ENCODE measurements at places on chromosomes 2 and 18.

GRCh38 chr2:50529600-50530218 lies 502.2 kb downstream of the NRXN1 start:
- DNase-seq = peak; percentile 3

DNA sequence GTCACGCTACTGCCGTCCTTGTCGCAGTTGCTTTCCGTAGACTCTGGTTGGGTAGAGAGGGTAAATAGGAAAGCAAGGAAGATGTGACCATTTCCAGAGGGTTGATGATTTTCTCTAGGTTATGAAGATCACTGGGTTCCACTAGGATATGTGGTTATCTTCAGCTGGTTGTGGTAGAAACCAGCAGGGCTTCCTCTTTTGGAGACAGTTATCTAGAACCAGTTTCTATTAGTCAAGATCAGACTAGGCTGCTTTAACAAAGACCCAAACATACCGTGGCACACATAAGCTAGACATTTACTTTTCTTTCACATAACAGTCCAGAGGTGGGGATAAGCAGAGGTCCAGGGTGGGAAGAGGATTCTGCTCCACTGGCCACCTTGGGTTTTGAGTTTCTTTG lies 59.6 kb downstream of the FASTKD2 start:
- no peak for DNase-seq

DNA sequence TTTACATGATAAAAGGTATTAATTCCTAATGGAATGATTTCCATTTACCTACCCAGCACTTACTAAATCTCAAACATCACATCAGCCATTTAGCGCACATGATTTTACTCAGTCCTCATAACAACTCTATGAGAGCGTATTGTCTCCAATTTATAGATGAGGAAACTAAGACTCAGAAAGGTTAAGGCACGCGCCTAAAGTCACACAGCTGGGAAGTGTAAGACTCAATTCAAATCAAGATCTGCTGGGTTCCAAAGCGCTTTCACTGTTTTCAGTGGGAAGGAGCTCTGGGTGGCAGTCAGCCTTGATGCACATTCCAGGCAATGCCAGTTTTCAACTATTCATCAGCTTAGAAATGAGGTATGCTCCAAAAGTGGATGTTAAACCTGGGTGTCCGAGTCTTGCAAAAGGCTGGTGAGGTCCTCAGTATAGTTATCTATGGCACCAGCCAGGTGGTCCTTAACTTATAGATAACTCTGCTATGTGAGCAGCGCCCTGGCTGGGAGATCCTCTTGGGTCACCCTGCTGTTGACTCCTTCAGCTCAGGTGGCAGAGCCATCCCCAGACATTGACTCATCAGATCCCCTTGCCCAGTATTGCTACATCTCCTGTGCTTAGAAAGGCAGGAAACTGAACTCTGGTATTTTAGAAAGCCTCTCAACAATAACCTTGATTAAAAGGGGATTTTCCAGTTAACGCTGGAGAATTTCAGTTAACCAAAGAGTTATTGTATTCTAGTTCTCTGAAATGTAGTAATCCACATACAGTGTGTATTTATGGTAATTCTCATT lies 47.1 kb downstream of the SLC4A1AP start:
- no peak for DNase-seq

GRCh38 chr2:143588746-143589145 lies 459.5 kb downstream of the ARHGAP15 start:
- DNase-seq = no peak

GRCh38 chr2:23626701-23627230 lies 241.8 kb downstream of the KLHL29 start:
- no peak for DNase-seq

GRCh38 chr18:50944245-50944932 lies 23.5 kb upstream of the ELAC1 start:
- DNase-seq = no peak

DNA sequence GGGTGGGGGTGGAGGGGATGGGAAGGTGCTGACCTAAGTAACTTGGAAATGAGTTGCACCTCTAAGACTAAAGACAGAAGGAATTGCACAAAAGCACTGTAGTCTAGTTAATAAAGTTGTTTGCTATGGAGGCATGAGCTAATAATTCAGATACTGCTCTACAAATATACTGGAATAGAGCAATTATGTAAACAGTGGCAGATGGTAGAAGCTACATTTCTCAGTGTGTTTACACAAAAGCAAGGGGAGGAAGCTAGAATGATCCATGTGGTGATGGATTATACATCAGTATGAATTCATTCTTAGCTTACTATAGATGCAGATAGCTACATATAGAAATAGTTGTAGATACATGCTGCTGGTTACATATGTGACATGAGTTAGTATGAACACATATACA lies 27.6 kb upstream of the UBE2F start:
- DNase-seq = no peak

DNA sequence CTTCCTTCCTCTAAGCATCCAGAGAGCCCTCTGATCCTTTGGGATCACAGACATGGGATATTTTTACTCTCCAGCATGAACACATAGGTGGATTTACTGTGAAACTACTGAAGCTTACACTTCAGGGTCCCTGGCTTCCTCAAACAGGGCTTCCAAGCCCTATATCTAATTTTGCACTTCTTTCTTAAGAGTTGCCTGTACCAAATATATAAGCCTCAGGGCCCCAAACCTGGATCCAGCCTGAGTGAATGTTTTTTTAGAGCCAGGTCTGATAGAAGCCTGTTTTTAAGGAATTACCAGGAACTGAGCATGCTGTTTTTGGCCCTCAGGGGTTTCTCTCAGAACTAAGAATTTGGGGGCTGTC lies 13.2 kb upstream of the KCMF1 start:
- no peak for DNase-seq

DNA sequence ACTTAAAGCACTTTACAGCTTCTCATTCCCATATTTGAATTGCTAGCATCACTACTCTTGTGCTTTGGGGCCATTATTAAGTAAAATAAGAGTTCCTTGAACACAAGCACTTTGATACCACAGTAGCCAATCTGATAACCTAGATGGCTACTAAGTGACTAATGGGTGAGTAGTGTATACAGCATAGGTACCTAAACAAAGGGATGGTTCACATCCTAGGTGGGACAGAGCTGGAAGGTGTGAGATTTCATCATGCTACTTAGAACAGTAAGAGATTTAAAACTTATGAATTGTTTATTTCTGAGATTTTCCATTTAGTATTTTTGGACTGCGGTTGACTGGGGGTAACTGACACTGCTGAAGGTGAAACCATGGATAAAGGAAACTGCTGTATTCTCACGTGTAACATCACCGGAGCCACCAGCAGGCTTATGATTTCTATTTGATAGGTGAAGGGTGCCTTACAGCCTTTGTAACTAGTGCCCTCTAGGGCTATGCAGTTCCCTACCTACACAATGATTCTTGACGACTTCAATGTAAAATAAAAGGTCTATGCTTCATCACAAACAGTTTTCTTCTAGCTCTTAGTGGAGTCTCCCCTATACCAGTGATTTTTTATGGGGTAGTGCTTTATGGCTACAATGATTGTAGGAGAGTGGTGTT lies 22.1 kb upstream of the CRIM1 start:
- no peak for DNase-seq

- DNase-seq = no peak
Measured at GRCh38 chr18:9653390-9653789, 39.0 kb upstream of the PPP4R1 start.

- DNase-seq = no peak
Measured at GRCh38 chr2:150647943-150648342, 160.5 kb upstream of the RND3 start.

DNA sequence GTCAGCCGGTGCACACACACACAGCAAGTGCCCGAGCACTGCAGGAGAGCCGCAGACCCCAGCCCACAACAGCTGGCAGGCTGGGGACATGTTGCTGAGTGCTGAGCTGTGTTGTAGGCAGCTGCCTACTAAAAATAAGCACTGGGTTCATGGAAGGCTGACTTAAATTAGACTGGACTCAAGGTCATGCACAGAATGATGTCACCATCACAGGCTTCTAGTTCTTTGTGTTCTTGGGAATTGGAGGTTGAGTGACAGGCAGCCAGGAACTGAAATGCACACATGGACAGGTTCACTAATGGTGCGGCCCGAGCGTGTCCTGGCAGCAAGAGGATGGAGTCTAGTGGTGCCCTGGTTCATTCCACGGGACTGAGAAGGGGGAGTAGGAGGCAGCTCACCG lies 71.3 kb downstream of the VWA3B start:
- DNase-seq = no peak

All from amniotic stem cell (primary cell).